ENCODE measurements at places on chromosomes 7 and 10.

DNA sequence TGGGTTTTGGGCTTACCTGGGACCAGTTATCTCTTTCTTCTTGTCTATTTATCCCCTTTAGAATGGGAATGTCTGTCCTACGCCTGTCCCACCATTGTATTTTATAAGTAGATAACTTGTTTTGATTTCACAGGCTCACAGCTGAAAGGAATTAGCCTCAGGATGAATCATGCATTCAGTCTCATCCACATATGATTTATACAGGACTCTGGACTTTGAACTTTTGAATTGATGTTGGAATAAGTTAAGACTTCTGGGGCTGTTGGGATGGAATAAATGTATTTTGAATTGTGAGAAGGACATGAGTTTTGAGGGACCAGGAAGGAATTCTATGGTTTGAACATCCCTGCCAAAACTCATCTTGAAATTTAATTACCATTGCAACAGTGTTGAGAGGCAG, 112.6 kb downstream of the AMPH start:
- peak; percentile 58 for DNase-seq

DNA sequence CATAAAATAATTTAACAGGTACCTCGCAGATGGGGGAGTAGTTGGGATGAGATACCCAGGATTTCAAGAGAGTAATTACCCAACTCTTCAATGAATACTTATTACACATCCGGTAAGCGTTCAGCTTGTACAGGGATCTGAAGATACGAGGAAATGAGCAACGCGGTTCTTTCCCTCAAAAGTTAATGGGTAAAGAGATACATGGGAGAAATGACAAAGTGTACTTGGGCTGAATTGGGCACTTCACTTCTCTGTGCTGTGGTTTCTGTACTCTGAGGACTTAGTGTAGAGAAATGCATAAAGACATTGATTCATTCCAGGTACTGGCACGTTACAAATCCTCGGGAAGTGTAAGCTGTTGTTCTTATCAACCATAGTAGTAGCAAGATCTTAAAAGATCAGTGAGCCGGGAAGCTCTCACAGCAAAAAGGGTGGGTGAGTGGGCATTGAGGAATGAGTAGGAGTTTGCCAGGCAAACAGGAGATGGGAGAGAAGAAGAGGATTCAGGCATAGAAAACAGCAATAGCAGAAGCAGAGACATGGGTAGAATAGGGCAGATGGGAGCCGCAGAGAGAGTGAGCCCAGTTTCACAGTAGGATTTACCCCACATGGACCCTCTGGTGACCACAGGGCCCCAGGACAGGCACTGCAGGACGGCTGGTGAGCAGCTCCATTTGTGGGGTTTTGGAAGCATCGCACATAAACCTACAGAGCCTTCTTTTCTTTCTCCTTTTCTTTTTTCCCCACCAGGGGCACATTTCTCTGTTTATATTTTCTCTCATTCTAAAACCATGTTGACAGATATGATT, 304.3 kb upstream of the PITRM1 start:
- DNase-seq = no peak

- no peak for DNase-seq
These were observed 178.8 kb upstream of the MKLN1 start for GRCh38 chr7:131148708-131149428.

GRCh38 chr7:39594988-39595620, 28.3 kb upstream of the RALA start:
- DNase-seq = no peak

DNA sequence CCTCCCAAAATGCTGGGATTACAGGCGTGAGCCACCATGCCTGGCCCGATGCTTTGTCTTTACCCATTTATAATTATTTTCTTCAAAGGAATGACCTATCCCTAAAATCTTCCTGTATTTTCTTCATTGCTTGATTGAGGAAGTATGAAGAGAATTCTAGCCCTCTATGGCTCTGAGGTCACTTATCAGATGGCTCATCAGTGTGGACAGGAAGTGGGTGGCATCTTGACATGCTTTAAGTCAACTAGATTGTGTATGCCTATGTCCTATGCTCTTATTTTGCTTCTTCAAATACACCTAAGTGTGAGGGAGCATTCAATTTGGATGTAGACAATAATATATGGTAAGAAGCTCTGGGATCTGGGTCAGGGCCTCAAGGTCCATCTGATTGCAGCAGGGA, 1020.5 kb downstream of the LRMDA start:
- DNase-seq = no peak

- no peak for DNase-seq
These were observed 13.2 kb downstream of the STAM start for GRCh38 chr10:17657103-17657500.

DNA sequence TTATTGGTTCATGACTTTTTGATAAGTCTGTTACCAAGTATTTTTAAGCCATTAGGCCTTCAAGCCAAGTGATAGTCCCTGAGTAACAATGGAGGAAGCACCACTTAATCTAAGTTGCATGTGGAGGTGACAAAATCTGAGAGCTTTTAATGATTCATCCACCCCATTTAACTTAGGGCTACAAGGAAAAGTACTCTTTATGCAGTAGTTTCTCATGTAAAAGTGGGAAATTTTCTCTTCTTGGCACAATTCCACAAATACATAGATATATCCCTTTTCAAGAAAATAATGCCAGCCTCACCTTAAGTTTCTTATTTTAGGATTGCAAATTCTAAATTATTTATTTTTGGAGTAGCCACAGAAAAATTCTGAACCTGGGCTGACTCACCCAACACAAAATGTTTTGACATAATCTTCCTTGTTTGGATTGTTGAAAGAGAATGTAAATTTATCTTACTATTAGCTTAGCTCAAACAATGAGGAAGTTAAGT, 85.7 kb downstream of the SUGCT start:
- peak; percentile 49 for DNase-seq

- DNase-seq = peak; percentile 25
These were observed 90.2 kb downstream of the UBE3C start for GRCh38 chr7:157228864-157229422.

- DNase-seq = no peak
These were observed 121.6 kb downstream of the CACNB2 start for GRCh38 chr10:18261768-18262231.

GRCh38 chr7:134374791-134375190, 58.1 kb upstream of the SLC35B4 start:
- DNase-seq = no peak

- no peak for DNase-seq
These were observed 266.0 kb upstream of the CNTNAP2 start for GRCh38 chr7:145850636-145851035.

GRCh38 chr7:106610996-106611886, 49.7 kb downstream of the CCDC71L start:
- DNase-seq = no peak

DNA sequence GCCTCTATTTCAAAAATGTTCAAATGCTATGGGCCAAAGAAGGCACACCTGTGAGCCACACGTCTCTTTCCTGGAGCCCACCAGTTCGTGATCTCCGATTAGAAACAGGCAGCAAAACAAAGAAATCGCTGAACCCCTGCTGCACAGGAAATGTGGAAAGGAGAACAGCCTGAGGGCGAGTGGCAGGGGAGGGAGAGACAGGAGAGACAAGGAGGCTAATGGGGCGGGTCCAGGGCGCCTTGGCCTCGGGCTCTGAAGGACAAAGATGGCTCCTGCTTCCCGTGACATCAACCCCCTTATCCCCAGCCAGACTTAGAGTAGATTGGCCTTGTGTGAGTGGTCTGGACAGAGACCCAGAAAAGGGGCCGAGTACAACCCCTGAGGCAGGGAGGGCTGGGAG, 62.4 kb upstream of the DOCK1 start:
- DNase-seq = no peak

DNA sequence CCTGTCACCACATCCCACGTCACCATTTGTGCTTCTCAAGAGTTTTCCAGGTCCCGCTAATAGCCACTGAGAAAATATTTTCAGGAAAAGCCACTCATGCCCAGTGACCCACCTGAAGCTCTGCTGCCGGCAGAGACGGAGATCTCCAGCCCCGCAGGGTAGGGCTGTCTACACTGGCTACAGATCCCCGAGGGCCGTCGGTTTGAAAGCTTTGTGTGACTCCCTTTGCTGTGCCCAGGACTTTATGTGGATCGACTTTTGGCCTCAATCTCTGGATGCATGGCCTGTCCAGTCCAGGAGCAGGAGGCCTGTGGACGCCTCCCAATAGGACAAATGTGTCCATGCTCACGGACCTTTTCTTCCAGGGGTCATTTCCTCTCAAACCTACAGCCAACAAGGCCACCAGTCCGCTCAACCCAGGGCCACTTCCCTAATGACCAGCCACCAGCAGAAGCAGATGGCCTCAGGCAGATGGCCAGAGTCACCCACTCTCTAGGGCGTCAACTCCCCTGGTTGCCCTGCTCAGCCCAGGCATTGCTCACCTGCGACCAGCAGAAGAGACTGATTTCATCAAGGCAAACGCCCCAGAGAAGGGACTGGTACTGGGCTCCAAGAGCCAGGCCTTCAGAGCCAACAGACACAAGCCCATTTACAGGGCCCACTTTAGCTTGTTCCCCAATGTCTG, 76.4 kb downstream of the OAT start:
- DNase-seq = no peak

GRCh38 chr10:92552310-92552709, 21.6 kb downstream of the IDE start:
- DNase-seq = no peak

- no peak for DNase-seq
These were observed 103.9 kb downstream of the CDK6 start for GRCh38 chr7:92732316-92733036.

- no peak for DNase-seq
These were observed 154.1 kb downstream of the LHFPL3 start for GRCh38 chr7:104482362-104483037.

DNA sequence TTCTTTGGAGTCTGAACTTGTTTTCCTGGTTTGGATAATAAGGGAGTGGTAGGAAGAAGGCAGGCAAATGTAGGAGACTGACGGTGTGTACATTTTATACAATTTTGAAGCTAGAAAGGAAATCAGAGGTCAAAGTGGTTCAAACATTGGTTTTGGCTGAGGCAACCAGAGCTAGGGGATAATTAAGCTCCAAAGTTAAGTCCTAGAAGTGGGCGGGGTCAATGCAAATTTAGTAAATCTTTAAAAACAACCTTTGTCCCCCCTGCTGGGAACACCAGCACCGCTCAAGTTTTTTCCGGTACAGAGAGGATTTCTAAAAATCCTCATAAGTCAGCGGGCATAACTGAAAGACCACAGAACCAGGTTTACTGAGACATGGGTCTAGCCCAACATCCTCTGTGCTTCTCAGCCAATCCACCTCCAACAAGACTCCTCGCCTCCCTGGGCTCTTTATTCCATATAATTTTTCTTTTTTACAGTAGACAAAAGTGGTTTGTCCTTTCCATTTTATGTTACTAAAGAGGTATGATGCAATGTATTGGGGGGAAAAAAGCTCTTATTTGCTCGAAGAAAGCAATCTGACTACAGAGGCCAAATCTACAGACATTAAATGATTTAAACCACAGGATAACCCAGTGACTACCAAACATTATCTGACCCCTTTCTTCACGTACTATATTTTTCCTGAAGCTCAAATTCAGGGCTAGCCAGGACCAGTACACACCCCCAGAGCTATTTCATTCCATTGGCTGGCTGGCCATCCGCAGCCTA, 1.6 kb downstream of the GLUD1 start:
- peak; percentile 74 for DNase-seq

- DNase-seq = no peak
These were observed 126.2 kb downstream of the CCNY start for GRCh38 chr10:35462491-35462934.

- DNase-seq = no peak
These were observed 57.4 kb downstream of the CHST15 start for GRCh38 chr10:124035928-124036558.

DNA sequence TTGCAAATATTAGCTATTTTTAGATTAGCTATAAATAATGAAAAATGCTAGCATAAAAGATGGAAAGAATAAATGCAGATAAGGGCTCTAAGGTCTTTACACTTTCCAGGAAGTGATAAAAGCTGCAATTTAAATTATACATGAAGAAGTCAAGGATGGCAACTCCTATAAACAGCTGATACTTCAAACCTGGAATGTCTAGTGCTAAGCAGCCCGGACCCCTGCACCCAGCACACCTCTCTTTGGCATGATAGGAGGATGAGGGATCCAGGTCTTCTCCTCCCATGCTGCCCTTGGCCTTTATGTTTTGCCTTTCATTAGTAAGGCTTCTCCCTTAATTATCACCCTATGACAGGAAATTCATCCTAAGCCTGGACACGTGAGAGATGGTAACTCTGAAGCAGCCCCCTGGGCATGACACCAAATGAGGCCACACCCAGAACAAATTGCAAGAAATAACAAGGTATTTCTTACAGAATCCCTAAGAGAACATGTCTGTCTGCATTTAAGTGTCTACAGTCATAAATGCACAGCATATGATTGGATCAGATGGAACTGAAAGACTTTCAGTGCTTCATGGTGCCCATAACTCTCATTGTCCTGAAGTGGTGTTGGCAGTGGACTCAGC, 158.3 kb upstream of the PRSS1 start:
- DNase-seq = no peak

DNA sequence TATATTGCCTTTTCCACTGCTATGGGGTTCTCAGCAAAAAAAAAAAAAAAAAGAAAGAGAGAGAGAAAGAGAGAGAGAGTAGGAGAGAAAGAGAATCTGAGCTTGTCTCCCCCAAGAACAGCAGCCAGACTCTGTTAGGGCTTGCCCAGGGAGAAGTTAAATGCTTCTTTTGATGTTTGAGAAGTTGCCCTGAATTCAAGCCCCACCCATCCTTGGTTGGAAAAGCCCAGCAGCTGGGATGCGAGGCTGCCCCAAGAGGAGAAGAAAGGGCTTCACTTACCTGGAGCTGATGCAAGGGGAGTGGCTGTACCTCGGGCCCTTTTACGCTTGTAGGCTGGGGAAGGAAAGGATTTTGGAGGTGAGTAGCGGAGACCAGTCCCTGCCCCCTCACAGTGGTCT, 20.9 kb upstream of the MGMT start:
- no peak for DNase-seq

DNA sequence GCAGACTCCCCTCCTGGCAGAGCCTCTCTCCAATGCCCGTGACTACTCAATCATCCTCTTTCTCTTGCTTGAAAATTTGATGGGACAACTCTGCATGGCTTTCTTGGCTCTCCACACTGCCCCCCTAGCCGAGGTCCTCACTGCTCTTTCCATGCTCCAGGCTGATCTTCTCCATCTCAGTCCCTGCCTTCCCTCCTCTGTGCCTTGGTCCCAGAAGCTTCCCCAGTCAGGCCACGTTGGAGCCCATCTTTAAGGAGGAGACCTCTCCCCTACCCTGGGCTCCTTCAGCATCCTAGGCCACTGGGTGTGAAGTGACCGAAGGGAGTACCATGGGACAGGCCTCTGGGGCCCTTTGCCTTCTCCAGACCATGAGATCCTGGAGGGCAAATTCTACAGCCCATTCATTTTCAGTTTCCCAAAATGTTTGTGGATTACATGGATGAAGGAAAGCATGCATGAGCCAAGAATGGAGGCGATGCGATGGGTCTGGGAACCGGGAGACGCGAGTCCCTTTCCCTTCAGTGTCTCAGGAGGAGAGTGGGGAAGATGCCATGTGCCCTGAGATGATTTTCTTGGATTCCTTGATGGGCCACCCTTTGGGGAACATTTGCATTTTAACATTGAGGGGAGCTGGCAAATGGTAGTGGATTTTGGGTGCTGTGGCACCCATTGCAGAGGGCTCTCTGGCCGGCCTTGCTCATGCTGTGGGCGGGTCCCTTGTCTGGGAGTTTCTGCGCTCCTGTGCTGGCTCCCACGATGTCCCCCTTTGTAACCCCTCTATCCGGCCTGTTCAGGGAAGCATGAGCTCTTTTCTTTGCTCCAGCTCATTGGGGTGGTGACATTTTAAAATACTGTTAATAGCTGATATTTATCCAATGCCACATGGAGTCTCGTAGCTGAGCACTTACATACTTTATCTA, 376.6 kb downstream of the RPS24 start:
- no peak for DNase-seq

GRCh38 chr10:71432956-71433767, 36.4 kb downstream of the CDH23 start:
- no peak for DNase-seq

GRCh38 chr10:90872648-90873020, 860 bp downstream of the RPP30 start:
- no peak for DNase-seq
